Activated naive CD8-positive, alpha-beta T cell treated with anti-CD3 and anti-CD28 coated beads for 36 hours (primary cell): ENCODE measurements at places on chromosomes 2 and 18. TPM values are rescaled to one million over a fixed set of nuclear protein-coding genes. Genes with fewer than 3 reads are reported as not detected.

DNA sequence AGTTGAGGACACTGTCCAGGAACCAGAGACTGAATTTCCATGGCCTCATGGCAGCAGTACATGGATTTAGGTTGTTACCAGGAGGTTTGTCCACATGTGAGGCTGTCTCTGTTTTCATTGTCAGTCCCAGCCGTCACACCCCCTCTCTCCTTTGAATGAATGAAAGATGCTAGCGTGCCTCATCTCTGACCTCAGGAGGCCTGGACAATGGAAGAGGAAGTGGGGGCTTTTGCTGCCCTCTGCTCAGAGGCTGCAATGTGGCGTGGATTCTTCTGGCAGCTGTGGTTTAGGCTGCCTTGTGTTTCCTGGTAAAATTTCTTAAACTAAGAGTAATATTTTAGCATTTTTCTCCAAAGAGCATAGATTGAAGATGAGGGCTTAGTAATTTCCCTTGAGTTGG is 47.5 kb downstream of the RAB31 start:
- H3K4me3 ChIP-seq: no peak overlapping the region
- H3K27me3 ChIP-seq: peaks cover 7% of the 10 kb centered on the region
- no peak for DNase-seq
- no peak overlapping the region for H3K27ac ChIP-seq
- H3K4me1 ChIP-seq: no peaks in the 10 kb centered on the region

DNA sequence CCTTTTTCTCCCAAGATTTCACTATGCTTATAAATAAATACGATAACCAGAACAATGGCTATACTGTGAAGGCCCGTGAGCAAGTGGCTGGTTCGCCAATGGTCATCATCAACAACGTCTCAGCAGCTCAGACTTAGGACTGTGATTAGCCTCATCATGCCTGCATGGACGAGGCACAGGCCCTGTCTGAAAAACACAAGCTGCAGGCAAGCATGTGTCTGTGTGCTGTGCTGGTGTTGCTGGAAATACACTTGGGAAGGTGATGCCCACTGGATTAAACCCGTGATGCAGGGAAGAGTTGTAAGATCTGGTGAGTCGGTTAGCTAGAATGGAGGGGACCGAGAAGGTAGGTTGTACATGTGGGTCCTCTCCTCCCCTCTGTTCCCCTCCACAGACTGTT is 111.5 kb upstream of the EPC2 start:
- H3K36me3 ChIP-seq: no peaks in the 10 kb centered on the region
- H3K4me1 ChIP-seq: peaks cover 38% of the 10 kb centered on the region
- DNase-seq: no peak
- H3K27me3 ChIP-seq: no peaks in the 10 kb centered on the region
- H3K27ac ChIP-seq: no peak overlapping the region
- H3K4me3 ChIP-seq: no peak overlapping the region

DNA sequence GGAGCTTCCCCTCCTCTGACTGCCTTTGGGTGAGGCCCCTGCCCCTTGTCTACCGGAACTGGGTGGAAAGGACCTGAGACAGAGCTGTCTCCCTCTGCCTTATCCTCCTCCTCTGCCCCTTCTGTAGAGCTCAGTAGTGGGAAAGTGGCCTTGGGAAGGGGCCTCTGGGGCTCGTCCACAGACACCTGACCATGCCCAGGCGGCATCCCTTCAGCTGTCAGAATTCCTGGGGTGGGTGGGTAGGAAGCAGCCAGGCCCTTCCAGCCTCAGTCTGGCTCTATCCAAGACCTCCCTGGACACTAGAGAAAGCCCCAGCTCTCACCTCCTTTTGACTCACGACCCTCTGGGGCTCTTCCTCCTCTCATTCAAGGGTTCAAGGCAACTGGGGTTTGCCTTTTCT is 35.6 kb downstream of the B3GNT2 start:
- no peak overlapping the region for H3K27ac ChIP-seq
- H3K27me3 ChIP-seq: no peaks in the 10 kb centered on the region
- peaks cover 17% of the 10 kb centered on the region for H3K36me3 ChIP-seq
- H3K4me3 ChIP-seq: no peak overlapping the region

DNA sequence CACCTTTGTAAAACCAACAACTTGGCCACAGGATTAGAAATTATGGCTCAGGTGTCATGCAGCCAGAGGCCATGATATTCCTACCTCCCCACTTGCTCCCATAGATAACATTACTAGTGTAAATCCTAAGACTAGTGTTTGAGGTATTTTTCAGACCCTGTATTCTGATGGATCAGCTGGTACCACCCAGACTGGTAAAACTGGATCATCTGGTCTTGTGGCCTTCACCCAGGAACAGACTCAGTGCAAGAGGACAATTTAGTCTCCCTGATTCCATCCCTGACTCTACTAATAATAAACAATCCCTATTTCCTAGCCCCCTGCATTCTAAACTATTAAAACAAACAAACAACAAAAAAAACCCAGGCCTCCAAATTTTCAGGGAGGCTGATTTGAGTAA is 121.0 kb downstream of the ALPK2 start:
- no peak overlapping the region for H3K4me3 ChIP-seq
- DNase-seq: no peak
- no peaks in the 10 kb centered on the region for H3K36me3 ChIP-seq
- no peak overlapping the region for H3K27ac ChIP-seq
- peaks cover 3% of the 10 kb centered on the region for H3K27me3 ChIP-seq

- H3K36me3 ChIP-seq: no peaks in the 10 kb centered on the region
- DNase-seq: no peak
- no peak overlapping the region for H3K27ac ChIP-seq
- no peak overlapping the region for H3K4me3 ChIP-seq
- peaks cover 4% of the 10 kb centered on the region for H3K27me3 ChIP-seq
Observed at GRCh38 chr2:102550151-102550550, 69.2 kb upstream of the SLC9A2 start.

GRCh38 chr2:158457826-158458616 is 1.3 kb downstream of the PKP4 start:
- H3K27ac ChIP-seq: peak overlapping the region; percentile 83
- peak; percentile 68 for DNase-seq
- peak overlapping the region; percentile 94 for H3K4me3 ChIP-seq
- peaks cover 35% of the 10 kb centered on the region for H3K4me1 ChIP-seq

DNA sequence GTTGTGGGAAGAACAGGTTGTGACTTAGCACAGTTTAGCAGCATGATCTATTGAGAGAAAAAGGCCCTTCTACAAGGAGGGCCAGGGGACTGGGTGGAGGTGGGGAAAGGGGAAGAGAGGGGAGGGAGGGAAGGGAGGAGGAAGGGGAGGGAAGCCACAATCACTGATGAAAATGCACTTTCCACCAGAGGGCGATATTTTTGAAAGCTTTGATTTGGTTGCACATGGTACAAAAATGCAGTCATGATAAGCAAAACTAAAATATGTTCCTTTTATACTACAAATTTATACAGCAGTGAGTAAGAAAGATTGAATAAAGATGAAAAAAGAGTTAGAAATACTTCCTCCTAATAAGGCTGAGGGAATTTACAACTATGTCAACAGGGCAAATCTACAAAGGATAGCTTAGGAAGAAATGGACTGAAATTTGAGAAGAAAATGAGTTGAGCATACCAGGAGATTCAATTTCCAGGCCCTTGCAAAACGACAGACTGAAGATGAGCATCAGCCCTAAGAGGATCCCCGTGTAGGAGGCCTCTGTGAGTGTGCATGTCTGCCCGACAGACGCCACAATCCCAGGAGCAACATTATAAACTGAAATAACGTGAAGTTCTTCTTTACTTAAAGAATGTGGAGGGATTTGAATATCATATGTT is 17.2 kb downstream of the SH3YL1 start:
- H3K27ac ChIP-seq: no peak overlapping the region
- no peaks in the 10 kb centered on the region for H3K27me3 ChIP-seq
- no peak for DNase-seq
- peaks cover 22% of the 10 kb centered on the region for H3K36me3 ChIP-seq
- no peak overlapping the region for H3K4me3 ChIP-seq

GRCh38 chr18:54210463-54210862 is 14.0 kb downstream of the MBD2 start:
- H3K36me3 ChIP-seq: peaks cover 10% of the 10 kb centered on the region
- H3K27ac ChIP-seq: peak overlapping the region; percentile 52
- no peak overlapping the region for H3K4me3 ChIP-seq
- H3K27me3 ChIP-seq: no peaks in the 10 kb centered on the region

- no peak overlapping the region for H3K4me3 ChIP-seq
- H3K36me3 ChIP-seq: peaks cover 61% of the 10 kb centered on the region
- no peak overlapping the region for H3K27ac ChIP-seq
- H3K4me1 ChIP-seq: peaks cover 84% of the 10 kb centered on the region
Observed at GRCh38 chr2:73947412-73948018, 20.8 kb downstream of the DGUOK start.

- H3K36me3 ChIP-seq: peaks cover 47% of the 10 kb centered on the region
- no peak for DNase-seq
- H3K27me3 ChIP-seq: no peaks in the 10 kb centered on the region
- H3K4me3 ChIP-seq: no peak overlapping the region
- peaks cover 2% of the 10 kb centered on the region for H3K4me1 ChIP-seq
Observed at GRCh38 chr2:230525682-230526081, 109.7 kb downstream of the SP100 start.

GRCh38 chr2:10864251-10864650 is 47.5 kb upstream of the KCNF1 start:
- peaks cover 29% of the 10 kb centered on the region for H3K27me3 ChIP-seq
- H3K36me3 ChIP-seq: no peaks in the 10 kb centered on the region
- no peak for DNase-seq
- no peak overlapping the region for H3K4me3 ChIP-seq
- peaks cover 30% of the 10 kb centered on the region for H3K4me1 ChIP-seq

GRCh38 chr2:46296216-46296839 is 879 bp upstream of the EPAS1 start:
- peak overlapping the region; percentile 55 for H3K4me3 ChIP-seq
- no peaks in the 10 kb centered on the region for H3K36me3 ChIP-seq
- peaks cover 21% of the 10 kb centered on the region for H3K4me1 ChIP-seq

GRCh38 chr2:97715951-97716694 is 2.7 kb downstream of the ZAP70 start:
- peaks cover 68% of the 10 kb centered on the region for H3K36me3 ChIP-seq
- no peaks in the 10 kb centered on the region for H3K27me3 ChIP-seq
- H3K4me3 ChIP-seq: peak overlapping the region; percentile 89
- H3K27ac ChIP-seq: peak overlapping the region; percentile 99

GRCh38 chr2:240968731-240969624 is 29.4 kb upstream of the SNED1 start:
- H3K27me3 ChIP-seq: no peaks in the 10 kb centered on the region
- H3K27ac ChIP-seq: no peak overlapping the region
- no peak overlapping the region for H3K4me3 ChIP-seq
- peaks cover 2% of the 10 kb centered on the region for H3K4me1 ChIP-seq
- peaks cover 2% of the 10 kb centered on the region for H3K36me3 ChIP-seq
- DNase-seq: no peak

DNA sequence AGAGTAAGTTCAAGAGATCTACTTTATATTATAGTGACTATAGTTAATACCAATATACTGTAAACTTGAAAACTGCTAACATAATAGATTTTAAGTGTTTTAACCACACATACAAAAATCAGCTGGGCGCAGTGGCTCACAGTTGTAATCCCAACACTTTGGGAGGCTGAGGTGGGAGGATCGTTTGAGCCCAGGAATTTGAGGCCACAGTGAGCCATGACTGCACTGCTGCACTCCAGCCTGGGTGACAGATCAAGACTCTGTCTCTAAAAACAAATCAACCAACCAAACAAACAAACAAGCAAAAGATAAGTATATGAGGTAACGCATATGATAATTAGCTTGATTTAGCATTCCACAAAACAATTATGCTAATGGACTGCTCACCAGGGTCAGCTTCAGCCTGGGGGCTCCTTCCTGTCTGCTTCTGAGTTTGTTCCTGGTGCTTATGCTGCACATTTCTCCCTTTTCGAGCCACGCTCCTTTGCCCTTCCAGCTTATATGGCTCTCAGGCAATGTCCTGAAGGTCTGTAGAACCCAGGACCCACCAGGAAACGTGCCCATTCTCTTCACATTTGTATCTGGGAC is 357.6 kb downstream of the EN1 start:
- no peaks in the 10 kb centered on the region for H3K36me3 ChIP-seq
- DNase-seq: no peak
- no peaks in the 10 kb centered on the region for H3K4me1 ChIP-seq
- H3K4me3 ChIP-seq: no peak overlapping the region

- no peaks in the 10 kb centered on the region for H3K27me3 ChIP-seq
- H3K4me1 ChIP-seq: peaks cover 19% of the 10 kb centered on the region
- H3K27ac ChIP-seq: no peak overlapping the region
- no peak overlapping the region for H3K4me3 ChIP-seq
- H3K36me3 ChIP-seq: no peaks in the 10 kb centered on the region
Observed at GRCh38 chr2:44116319-44116718, 52.4 kb upstream of the PPM1B start.

GRCh38 chr2:236573066-236573929 is 3.7 kb downstream of the ACKR3 start:
- no peak overlapping the region for H3K4me3 ChIP-seq
- H3K27ac ChIP-seq: no peak overlapping the region
- DNase-seq: no peak
- H3K27me3 ChIP-seq: no peaks in the 10 kb centered on the region

GRCh38 chr2:127403460-127403859 is 14.8 kb upstream of the PROC start:
- no peak overlapping the region for H3K27ac ChIP-seq
- no peaks in the 10 kb centered on the region for H3K36me3 ChIP-seq
- DNase-seq: no peak
- peaks cover 12% of the 10 kb centered on the region for H3K4me1 ChIP-seq
- H3K27me3 ChIP-seq: peaks cover 7% of the 10 kb centered on the region
- no peak overlapping the region for H3K4me3 ChIP-seq

GRCh38 chr2:151979694-151980093 is 119.2 kb downstream of the CACNB4 start:
- no peak overlapping the region for H3K27ac ChIP-seq
- H3K4me3 ChIP-seq: no peak overlapping the region
- peaks cover 2% of the 10 kb centered on the region for H3K36me3 ChIP-seq
- H3K4me1 ChIP-seq: no peaks in the 10 kb centered on the region
- DNase-seq: no peak
- peaks cover 4% of the 10 kb centered on the region for H3K27me3 ChIP-seq

- H3K4me1 ChIP-seq: no peaks in the 10 kb centered on the region
- no peaks in the 10 kb centered on the region for H3K27me3 ChIP-seq
- H3K27ac ChIP-seq: no peak overlapping the region
- DNase-seq: no peak
- H3K36me3 ChIP-seq: no peaks in the 10 kb centered on the region
Observed at GRCh38 chr2:188765522-188766470, 208.4 kb upstream of the COL3A1 start.

- peaks cover 42% of the 10 kb centered on the region for H3K4me1 ChIP-seq
- DNase-seq: peak; percentile 61
- peak overlapping the region; percentile 89 for H3K27ac ChIP-seq
- H3K27me3 ChIP-seq: no peaks in the 10 kb centered on the region
- H3K36me3 ChIP-seq: peaks cover 4% of the 10 kb centered on the region
Observed at GRCh38 chr2:29115797-29116781, 874 bp downstream of the CLIP4 start.

Gene KHK
- total RNA-seq: 12.6 TPM

Gene WBP1
- 20.1 TPM for total RNA-seq

Gene BMP10
- not detected for total RNA-seq

Gene DSG1
- not detected for total RNA-seq

Gene CHST10
- total RNA-seq: 14.7 TPM

Gene CABYR
- total RNA-seq: 1.6 TPM

Gene TTR
- total RNA-seq: not detected

Gene CMPK2
- 11.8 TPM for total RNA-seq

Gene RUFY4
- 2.0 TPM for total RNA-seq

Gene FAP
- not detected for total RNA-seq

Gene SETBP1
- total RNA-seq: 3.9 TPM
